ENCODE measurements at places on chromosomes 11 and 22.

GRCh38 chr11:118147502-118147901 lies 5.1 kb downstream of the SCN4B start:
- no peak for DNase-seq

DNA sequence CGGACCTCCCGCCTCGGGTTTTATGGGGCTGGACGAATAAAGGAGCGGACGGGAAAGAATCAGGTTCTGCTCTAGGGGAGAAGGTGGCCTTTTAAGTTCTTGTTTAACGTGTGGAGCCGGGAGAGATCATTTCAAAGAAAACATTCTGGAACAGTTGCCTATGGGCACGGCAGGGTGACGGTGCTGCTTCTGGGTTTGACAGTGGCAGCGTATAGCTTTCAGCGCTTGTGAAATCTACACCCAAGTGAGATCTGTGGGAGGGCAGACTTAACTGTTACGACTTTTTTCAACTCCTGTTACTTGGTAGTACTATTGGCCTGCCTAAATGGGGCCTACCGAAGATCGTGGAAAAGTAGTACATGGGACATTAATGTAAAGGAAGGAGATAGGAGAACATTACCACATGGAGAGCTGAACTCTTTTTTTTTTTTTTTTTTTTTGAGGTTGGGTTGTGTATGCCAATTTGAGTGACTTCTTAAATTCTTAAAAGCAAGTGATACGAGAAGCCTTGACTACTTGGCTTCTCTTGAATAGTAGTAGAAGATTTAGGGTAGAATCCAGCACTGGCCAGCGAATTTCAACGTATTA lies 743 bp downstream of the USP47 start:
- DNase-seq, result peak; percentile 31

DNA sequence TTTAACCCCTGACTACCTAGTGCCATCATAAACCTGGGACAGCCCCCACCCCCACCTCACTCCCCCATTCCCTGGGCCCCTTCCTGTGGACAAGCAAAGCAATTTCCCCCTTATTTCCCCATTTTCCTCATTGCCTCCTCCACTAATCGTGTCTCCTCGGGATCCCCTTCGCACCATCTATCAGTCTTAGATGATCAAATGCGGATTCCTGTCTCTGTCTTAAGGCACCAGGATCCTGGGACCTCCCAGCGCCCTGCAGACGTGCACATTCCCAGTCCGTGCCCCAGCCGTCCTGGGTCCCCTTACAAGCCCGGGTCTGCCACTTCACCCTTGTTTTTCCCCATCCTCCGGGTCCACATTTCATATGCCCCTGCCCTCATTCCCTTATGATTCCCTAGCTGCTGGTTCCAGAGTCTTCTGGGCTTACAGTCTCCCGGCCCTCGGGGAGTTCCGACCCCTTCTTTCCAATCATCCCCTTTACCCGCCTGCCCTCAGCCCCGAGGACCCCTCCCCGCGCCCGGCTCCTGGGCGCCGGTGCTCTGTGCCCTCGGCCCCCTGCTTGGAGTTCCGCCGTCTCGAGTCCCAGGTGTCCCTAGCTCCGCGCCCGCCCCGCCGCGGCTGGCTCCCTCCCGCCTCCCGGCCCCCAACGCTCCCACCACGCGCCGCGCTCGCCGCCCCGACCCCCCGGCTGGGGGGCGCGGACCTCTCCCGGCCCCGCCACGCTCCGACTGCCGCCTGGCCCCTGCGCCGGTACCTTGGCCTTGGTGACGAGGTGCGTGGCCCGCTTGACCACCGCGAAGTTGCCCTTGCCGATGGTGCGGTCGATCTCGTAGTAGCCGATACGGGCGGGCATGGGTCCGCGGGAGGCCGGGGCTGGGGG lies 599 bp downstream of the SIK3 start:
- DNase-seq, result peak; percentile 19

DNA sequence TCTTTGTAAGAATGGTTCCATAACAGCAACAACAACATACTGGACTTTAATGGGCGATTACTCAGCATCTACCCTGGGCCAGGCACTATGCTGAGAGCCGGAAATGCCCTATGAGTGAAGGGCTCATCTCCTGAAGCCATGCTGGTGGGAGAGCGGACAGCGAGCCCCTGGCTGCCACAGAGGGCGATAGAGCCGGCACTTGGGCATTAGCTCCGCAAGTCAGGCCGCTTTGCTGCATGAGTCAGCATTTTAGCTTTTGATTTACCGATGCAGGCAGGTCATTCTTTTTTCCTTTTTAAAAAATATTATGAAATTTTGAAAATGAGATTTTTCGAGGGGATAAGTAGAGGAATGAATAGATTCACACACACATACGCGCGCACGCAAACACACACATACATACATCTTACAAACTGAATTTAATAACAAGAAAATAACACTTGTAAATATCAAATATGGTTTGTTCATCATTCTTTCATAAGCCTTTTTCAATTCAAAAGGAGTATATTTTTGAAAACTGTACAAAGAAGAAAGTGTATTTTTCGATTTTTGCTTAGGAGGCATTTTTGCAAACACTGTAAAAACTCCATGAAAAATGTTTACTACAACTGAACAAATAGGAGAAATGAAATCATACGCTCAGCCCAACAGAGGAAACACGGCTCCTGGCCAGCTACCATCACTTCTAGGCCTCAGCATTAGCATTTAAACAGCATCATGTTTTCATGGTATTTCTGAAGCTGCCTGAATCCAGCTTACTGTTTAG lies 667.3 kb downstream of the OPCML start:
- no peak for DNase-seq
